ENCODE measurements at places on chromosomes 4 and X.
A peak's percentile ranks its signal among the peaks of the same experiment; 100 is the strongest.

- DNase-seq, result no peak
Measured at GRCh38 chrX:133640161-133641015, 225.1 kb upstream of the GPC4 start.

GRCh38 chr4:157151711-157152110 is 68.8 kb upstream of the GRIA2 start:
- DNase-seq, result no peak

- no peak for DNase-seq
Measured at GRCh38 chr4:150971901-150972300, 43.2 kb downstream of the LRBA start.

GRCh38 chr4:139555705-139556070 is 331 bp downstream of the SETD7 start:
- DNase-seq, result no peak

- no peak for DNase-seq
Measured at GRCh38 chrX:40281336-40282005, 183.7 kb upstream of the BCOR start.

- no peak for DNase-seq
Measured at GRCh38 chrX:18149454-18149853, 71.2 kb downstream of the BEND2 start.

DNA sequence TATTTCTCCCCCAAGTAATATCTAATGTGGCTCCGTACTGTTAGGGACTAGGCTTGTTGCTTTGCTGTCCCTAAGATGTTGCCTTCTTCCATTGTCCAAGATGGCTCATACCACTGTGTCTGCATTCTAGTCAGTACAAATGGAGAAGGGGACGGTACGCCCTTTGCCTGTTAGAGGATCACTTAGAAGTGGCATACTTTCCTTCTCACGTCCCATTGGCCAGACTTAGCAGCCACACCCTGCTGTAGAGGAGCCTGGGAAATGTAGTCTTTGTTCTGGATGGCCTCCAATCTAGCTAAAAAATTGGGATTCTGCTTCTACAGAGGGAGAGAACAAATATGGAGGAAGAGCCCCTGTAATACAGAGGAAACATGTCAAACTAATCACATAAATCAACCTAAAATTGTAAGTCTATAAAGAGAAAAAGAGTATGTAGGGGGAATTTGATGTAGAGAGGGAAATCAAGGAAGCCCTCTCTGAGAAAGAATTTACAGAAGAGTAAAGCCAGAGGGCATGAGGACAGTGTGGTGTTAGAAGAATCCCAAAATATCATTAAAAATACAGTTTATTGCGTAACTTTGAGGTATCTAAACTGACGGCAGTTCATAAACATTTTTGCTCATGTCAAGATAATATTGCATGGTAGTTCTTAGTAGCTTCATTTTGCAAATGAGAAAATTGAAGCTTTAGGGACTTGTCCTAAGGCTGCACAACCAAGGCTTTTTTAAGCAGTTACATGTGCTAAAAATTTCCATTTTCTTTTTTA is 15.1 kb downstream of the PRIMPOL start:
- no peak for DNase-seq

- no peak for DNase-seq
Measured at GRCh38 chrX:145729635-145730034, 88.0 kb upstream of the SLITRK2 start.

GRCh38 chr4:10877076-10877475 is 192.5 kb upstream of the CLNK start:
- no peak for DNase-seq

GRCh38 chr4:53101191-53101581 is 239.1 kb downstream of the RASL11B start:
- no peak for DNase-seq

- no peak for DNase-seq
Measured at GRCh38 chrX:11341274-11342201, 48.3 kb downstream of the AMELX start.

DNA sequence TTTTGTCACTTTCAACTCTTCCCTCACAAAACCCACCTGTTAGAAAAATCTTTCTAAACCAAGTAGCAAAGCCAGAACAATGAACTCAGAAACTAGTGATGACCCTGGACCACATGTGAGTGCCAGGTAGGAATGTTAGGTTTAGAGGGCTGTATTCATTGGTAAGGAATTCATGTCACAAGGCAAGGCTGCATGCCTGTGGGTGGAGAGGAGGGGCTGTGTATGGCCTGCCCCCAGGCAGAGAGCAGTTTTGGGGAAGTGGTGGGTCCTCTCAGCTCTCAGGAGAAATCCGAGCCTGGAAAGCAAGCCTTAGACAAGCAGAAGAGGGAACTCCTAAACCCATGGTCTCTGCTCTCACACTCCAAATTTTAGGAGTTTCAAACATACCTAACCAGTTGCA is 2.4 kb downstream of the RNF175 start:
- no peak for DNase-seq

DNA sequence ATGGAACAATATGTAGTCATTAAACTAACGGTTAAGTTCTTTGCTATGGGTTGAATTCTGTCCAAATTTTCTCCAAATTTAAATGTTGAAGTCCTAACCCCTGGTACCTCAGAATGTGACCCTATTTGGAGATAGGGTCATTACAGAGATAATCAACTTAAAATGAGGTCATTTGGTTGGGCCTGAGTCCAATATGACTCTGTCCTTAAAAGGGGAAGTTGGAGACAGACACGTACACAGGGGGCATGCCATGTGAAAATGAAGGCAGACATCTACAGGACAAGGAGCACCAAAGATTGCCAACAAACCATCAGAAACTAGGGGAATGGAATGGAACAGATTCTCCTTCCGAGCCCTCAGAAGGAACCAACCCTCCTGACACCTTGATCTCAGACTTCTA is 492.0 kb upstream of the FTHL17 start:
- DNase-seq, result no peak

GRCh38 chrX:39869846-39870601 is 227.7 kb downstream of the BCOR start:
- DNase-seq, result peak; percentile 50

DNA sequence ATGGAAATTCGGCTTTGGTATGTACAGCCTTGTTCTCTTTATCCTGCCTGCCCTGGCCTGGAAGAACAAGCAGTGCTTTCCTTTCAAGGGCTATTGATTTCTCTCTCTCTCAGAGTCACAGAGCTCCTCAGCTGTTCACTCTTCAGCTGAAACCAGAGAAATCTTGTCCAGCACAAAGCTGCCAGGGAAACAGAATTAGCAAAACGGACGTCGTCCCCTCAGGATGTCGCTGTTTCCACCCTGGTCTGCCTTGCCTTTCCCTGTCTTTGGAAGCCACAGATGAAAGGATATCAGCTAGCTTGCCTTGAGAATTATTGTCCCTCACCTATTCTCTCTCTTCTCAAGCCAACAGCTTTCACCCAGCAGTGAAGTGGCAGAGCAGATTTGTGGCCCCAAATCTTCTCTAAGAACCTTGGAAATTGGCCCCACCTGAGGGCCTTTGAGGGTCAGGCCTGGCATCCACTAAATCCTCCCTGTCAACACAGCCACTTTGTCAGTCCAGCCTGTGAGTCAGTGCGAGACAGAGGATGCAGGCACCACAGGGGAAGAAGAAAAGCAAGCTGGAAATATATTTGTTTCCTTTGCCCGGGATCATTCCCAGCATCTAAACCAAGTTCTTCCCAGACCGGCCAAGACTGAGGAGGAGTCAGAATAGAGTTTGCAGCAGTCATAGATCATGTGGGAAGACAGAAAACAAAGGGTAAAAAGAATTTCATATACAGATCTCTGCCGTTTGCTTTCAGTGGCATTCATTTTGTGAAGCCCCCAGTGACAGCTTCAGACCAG is 63.8 kb upstream of the MTM1 start:
- DNase-seq, result no peak

- no peak for DNase-seq
Measured at GRCh38 chr4:74319470-74319869, 11.2 kb downstream of the EPGN start.

- DNase-seq, result no peak
Measured at GRCh38 chr4:61385256-61385655, 185.1 kb downstream of the ADGRL3 start.

- DNase-seq, result no peak
Measured at GRCh38 chr4:86481440-86481839, 112.7 kb upstream of the PTPN13 start.

- no peak for DNase-seq
Measured at GRCh38 chrX:73215246-73215645, 595 bp upstream of the NAP1L2 start.

- no peak for DNase-seq
Measured at GRCh38 chr4:83837614-83838308, 301.9 kb downstream of the GPAT3 start.

- no peak for DNase-seq
Measured at GRCh38 chrX:7614616-7615015, 228.4 kb upstream of the VCX start.

GRCh38 chr4:181528570-181529184 is 714.5 kb upstream of the TENM3 start:
- DNase-seq, result no peak

- DNase-seq, result no peak
Measured at GRCh38 chrX:47843363-47843762, 6.7 kb downstream of the ZNF81 start.

GRCh38 chr4:27001398-27002164 is 140.9 kb downstream of the STIM2 start:
- DNase-seq, result no peak

GRCh38 chr4:176539091-176539784 is 219.5 kb downstream of the SPCS3 start:
- DNase-seq, result no peak

DNA sequence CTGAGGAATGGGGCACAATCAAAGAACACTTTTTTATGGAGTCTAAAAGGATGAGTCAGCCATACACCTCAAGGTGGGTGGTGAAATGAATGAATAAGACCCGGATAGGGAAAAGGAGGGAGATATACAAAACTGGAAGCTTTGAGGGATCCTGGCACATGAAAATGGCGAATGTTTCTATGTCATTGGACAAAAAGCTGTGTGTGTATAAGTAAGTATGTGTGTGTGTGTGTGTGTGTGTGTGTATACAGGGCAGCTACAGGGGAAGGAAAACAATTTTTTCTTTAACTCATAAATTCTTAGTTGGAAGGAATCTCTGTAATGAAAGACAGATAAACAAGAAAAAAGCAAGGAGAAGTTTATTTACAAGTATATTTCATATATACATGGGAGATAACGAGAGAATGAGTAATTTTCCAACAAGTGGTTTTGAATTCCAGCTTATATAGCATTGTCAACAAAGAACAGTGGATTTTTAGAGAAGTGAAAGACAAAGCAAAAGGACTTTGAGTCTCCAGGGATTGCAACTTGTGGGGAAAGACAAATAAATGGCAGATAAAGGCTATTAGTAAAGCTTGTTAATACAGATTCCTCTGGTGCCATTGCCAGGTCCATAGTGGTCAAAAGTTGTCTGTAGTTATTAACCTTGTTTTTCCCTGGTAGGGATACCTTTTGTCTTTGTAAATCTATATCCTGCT is 99.7 kb downstream of the MMRN1 start:
- no peak for DNase-seq

DNA sequence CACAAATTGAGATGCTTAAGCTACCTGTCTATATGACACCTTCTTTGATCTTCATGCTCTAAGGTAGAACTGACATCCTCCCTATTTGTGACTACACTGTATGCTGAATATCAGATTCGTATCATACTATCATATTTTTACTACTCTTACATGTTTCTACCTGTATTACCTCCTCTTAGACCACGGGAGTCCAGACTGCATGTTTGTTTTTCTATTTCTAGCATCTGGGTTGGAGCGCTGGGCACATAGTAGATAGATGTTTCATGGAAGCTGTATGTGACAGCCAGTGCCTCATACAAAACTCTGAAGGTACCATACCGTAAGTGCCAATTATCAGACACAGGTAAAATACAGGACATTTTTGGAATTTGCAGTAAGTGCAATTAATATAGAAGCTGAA is 47.6 kb downstream of the ATP10D start:
- no peak for DNase-seq

DNA sequence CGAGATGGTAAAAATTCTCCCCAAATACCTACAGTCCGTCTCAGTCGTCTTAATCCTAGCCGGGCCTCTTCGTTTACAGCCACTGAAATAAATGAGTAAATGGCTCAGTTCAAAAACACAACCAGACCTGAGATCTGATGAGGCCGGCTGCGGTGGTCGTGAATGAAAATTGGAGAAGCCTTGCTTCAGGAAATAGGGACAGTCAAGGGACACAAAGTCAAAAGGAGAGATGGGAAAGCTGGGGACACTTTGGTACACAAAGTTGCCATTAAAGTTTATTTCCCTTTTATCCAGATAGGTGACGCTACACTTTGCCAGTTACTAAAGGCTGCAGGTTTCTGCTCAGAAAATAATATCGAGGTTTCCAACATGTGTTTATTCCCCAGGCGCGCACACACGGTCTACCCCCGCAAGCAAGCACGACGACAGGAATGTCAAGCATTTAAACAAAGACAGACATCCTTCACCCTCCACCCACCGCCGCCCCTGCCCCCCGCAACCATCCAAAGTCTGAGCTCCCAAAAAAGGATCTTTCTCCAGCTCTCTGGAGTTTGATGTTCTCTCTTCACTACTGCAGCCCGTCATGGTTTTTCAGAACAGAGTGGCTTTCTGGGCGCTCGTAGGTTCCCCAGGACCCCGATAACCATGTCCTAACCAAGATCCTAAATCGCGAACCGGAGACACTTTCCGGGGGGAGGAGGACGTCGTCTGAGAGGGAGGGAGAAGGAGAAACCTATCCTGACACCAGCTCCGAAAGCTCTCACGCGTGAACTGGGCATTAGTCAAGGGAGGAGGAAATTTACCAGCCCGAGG is 1.3 kb upstream of the PCDH7 start:
- no peak for DNase-seq

- DNase-seq, result no peak
Measured at GRCh38 chr4:188032583-188032982, 37.0 kb downstream of the ZFP42 start.

DNA sequence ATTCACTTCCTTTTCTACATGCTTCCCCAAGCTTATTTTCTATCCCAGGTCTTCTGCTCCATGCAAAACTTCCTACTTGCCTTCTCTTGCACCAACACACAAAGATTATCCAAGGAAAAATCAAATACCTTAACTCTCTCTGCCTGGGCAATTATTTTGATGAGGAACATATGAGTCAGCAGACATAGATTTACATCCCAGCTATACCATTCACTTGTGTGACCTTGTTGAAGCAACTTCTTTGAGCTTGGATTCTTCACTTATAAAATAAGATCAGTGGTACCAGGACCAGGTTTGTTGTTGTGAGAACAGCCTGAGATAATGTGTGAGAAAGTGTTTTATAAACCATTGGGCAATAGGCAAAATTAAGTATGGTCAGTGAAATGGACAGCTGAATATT is 39.1 kb upstream of the TMEM192 start:
- no peak for DNase-seq

DNA sequence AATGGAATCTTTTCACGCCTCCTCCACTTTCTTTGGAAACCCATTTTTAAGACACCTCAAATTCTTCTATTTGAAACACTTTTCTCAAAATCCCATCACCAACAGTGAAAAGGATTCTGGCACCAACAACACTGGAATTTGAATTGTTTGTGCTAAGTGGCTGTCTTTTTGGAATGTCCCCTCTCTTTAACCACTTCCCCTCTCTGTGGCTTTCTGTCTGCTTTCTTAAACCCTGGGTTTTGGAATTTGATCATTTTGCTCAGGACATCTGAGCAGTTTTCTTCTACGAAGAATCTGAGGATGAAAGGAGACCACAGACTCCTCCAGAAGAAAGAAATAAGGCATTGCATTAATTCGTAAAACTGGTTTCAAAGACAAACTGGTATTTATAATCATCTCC is 89.0 kb downstream of the MXRA5 start:
- no peak for DNase-seq
